Mesenteric fat pad (tissue), 1 donor: ENCODE measurements at places on chromosomes 12 and 14. TPM values are rescaled to one million over a fixed set of nuclear protein-coding genes. Genes with fewer than 3 reads are reported as not detected.

DNA sequence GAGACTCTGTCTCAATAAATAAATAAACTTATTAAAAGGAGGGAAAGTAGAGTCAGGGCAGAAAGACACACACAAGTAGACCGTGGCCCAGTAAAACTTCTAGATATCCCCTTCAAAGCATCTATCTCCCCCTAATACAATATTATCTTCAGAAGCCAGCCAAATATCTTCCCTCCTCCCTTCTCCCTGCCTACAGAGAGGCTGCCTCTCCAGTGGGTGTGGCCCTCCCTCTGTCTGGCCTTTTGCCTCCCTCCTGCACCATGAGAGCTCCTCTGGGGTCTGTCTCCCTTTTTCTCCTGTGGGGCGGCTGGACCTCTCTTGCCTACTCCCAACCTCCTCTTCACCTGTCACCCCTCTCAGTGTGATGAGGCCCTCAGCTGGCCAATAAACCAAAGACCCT is 139.2 kb downstream of the EGLN3 start:
- no peak for DNase-seq

Gene ZNF26
- total RNA-seq = 7.0 TPM

DNA sequence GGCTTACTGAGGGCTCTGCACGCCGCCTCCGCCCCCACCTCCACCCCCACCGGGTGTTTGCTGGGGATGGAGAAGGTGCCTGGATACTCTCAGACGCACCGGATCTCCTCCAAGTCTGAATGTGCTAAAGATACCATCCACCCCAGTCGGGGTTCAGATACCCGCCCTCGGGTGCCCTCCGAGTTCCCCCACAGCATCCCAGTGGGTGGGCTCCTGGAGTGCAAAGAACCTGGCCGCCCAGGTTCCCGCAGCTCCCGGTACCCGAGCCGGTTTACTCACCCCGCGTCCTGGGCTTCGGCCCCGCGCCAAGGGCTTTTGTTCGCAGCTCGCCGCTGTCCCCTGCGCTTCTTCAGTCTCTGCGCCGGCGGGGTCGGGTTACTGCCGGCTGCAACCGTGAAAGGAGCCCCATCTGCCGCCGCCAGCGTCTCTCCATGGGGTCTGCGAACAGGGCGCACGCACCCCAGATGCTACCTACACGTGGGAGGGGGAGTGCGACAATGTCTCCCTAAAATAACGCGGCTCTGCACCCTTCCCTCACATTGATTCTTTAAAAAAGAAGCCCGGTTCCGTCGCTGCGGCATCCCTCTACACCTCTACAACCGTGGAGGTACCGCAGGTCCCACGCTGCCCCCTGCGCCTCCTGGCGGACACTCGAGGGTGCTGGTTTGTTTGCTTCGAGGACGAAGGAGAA is at the start of gene CCDC177:
Gene CCDC177, minus strand, starts transcription at position 609 of the 691 bp plus-strand sequence. CDS start 1,249 bp downstream, outside the sequence.
- no peak for DNase-seq

Gene VAMP1
- 5.8 TPM for total RNA-seq

GRCh38 chr14:77084985-77085384 is 13.1 kb upstream of the CIPC start:
- no peak for DNase-seq
